ENCODE measurements at places on chromosomes 13 and 19.
A peak's percentile ranks its signal among the peaks of the same experiment; 100 is the strongest.

- no peak for DNase-seq
These were observed 548.2 kb downstream of the KCTD12 start for GRCh38 chr13:76338003-76338402.

DNA sequence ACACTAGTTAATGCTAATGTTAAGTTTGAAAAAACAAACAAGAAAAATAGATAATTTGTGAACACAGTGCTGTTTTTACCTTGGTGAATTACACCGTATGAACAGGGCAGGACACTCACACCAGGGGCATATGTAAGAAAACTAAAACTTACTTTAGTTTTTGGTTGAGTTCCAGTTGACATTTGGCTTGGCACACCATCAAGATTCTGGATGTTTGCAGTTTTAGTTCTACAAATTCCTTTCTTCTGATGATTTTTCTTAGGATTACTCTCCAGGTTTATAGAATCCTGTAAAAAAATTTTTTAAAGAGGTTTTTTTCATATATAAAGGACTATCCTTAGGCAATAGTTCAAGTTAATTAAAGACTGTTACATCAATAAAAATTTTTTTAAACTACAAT, 238.5 kb upstream of the STARD13 start:
- DNase-seq = no peak

GRCh38 chr13:39315796-39316195, 277.5 kb downstream of the NHLRC3 start:
- no peak for DNase-seq

- DNase-seq = no peak
These were observed 426.2 kb upstream of the DACH1 start for GRCh38 chr13:72293206-72293605.

DNA sequence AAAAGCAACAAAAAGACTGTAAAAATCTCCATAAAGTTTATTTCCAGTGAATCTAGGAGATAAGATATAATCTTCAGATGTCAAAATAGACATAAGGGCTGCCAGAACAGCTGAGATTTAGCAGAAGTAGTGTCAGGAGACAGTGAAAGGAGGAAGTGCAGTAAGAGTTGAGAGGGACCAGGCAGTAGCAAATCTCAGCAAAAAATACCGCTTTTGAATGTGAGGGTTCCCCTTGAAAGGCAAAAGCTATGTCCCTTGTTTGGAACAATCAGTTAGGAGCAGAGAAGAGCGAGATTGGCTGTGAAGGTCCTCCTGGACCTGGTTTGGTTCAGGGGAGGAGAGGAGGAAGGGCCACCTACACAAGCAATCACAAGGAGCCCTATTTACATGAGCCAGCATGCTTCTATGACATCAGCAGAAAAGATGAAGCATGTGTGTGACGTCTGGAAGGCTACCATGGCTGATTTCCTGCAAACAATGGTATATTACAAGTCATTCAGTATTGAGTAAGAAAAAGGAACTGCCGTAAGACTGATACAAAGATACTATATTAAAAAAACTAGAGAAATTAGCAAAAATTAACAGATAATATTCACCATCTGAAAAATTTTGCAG, 98.9 kb upstream of the SIAH3 start:
- DNase-seq = no peak

GRCh38 chr19:35117799-35118198, 2.2 kb downstream of the FXYD3 start:
- DNase-seq = no peak

DNA sequence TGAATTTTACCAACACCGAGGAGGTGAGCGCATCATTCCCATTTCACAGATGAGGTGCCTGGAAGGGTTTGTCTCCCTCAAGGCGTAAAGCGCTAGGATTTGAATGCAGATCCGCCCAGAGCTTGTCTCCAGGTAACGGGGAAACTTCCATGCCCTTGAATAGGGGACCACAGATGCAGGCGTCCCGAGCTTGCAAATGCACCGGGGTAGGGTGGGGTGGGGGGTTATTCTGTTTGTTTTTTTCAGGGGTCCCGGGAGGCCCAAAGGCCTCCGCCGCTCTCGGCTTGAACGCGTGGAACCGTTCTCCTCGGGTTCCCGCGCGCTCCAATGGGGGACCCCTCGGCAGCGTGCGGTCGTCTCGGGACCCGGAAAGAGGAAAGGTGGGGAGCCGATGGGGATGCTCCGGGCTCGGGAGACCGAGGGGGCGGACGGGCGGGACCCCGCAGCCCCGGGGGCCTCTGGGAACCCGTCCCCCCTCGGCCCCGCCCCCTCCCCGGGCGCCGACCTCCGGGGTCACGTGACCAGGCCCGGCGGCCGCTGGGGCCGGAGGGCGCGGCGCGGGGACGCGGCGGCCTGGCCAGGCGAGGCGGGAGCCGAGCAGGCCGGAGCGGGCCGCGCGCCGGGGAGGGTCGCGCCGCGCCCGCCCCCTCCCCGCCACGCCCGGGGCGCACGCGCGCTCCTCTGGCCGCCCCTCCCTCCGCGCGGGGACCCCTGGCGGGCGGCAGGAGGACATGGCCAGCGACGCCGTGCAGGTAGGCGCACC, at the start of gene PKN1:
TSS of gene PKN1 (plus strand) at position 516 of the 763 bp plus-strand sequence. CDS start at position 732, 216 bp downstream.
- peak; percentile 39 for DNase-seq

GRCh38 chr13:83716121-83716520, 166.2 kb downstream of the SLITRK1 start:
- no peak for DNase-seq

GRCh38 chr13:100209857-100210825, 121.2 kb downstream of the PCCA start:
- no peak for DNase-seq

DNA sequence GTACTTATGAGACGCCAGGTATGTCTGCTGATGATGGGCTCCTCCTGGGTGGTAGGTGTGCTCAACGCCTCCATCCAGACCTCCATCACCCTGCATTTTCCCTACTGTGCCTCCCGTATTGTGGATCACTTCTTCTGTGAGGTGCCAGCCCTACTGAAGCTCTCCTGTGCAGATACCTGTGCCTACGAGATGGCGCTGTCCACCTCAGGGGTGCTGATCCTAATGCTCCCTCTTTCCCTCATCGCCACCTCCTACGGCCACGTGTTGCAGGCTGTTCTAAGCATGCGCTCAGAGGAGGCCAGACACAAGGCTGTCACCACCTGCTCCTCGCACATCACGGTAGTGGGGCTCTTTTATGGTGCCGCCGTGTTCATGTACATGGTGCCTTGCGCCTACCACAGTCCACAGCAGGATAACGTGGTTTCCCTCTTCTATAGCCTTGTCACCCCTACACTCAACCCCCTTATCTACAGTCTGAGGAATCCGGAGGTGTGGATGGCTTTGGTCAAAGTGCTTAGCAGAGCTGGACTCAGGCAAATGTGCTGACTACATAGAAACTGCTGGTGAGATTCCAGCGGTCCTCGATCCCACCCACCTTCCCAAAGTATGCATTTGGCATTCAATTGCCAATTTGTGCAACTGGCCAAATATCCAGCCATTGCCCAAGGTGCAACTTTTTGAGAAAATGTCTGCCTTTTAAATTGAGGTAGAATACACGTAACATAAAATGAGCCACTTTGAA, 10.2 kb downstream of the OR2Z1 start:
- no peak for DNase-seq

- no peak for DNase-seq
These were observed 45.1 kb upstream of the MCF2L start for GRCh38 chr13:112923962-112924361.

DNA sequence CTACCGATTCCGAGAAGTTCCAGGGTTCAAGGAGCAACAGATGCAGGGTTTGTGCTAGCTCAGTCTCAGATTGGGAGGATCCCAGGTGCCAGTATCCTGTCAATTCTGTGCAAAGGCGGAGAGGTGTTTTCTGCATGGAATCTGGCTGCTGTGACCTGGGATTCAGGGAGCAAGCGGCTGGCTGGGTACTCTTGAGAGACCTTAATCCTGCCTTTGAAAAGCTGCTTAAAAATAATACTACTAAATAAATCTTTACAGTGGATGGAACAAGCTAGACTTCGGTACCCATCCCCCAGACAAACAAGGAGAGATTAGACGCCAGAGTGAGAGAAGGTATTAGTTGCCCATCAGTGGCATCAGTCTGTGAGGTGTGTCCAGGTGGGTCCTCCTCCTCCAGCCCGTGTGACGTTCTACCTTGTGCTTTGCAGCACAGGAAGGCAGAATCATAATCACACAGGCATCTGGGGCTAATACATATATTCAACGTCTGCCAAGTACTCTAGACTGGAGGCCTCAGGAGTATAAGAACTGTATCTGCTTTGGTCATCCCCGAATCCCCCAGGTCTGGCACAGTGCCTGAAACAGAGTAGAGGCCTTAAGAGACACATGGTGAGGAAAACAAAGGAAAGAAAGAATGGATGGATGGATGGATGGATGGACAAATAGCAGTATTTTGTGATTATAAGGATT, 230.6 kb downstream of the ZNF536 start:
- DNase-seq = no peak

DNA sequence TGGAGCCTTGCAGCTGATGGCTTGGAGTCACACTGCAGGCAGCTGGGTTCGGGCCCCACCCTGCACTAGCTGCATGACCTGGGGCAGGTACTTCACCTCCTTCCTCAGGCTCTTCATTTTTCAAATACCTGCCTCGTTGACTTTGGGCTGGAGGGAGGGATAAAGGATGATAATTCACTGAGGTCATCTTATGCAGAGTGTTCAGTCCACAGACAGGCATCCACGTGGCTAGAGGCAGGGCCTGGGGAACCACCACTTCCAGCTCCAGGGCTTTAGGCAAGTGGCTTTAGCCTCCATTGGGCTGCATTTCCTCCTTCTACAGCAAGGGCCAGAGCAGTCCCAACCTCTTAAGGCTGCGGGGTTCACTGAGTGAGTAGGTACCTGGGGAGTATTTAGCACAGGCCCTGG, 84.8 kb downstream of the SIPA1L3 start:
- no peak for DNase-seq

GRCh38 chr13:84192125-84192524, 309.9 kb upstream of the SLITRK1 start:
- no peak for DNase-seq

DNA sequence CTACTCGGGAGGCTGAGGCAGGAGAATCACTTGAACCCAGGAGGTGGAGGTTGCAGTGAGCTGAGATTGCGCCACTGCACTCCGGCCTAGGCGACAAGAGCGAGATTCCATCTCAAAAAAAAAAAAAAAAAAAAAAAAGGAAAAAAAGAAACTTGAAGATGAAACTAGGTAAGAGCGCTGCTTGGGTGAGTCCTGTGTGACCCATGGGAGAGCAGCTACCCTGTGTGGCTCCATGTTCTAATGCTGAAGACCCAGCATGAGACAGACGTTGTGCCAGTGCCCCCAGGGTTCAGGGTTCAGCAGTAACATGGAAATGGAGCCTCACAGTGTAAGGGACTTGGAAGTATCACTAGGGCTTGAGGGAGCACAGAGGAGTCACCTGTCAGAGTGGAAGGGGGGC, 5.9 kb downstream of the ZNF784 start:
- DNase-seq = no peak

DNA sequence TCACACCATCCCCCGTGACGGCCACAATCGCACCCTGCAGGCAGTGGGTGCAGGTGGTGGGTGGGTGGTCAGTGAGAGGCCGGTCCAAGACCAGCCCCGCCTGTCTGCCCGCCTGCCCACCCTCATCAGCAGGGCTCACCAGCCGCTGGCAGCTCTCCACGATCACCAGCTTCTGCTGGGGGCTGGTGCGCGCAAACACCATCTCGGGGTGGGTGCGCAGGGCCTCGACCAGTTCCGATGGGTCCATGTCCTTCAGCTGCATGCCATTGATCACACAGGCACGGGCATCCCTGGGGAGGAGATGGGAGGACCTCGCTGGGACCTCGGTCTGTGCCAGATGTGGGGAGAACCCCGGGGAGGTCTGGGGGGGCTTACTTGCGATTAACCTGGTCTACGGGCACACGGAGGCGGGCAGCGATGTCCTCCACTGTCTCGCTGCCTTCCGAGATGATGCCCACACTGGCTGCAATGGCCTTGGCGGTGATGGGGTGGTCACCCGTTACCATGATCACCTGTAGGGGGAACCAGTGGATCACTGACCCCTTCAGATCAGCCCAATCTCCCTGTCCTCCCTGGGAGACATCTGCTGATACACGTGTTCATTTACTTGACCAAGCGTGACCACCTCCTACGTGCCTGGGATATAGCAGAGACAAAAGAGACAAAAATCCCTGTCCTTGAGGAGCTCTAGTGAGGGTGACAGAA, 8.0 kb downstream of the ATP4A start:
- no peak for DNase-seq

DNA sequence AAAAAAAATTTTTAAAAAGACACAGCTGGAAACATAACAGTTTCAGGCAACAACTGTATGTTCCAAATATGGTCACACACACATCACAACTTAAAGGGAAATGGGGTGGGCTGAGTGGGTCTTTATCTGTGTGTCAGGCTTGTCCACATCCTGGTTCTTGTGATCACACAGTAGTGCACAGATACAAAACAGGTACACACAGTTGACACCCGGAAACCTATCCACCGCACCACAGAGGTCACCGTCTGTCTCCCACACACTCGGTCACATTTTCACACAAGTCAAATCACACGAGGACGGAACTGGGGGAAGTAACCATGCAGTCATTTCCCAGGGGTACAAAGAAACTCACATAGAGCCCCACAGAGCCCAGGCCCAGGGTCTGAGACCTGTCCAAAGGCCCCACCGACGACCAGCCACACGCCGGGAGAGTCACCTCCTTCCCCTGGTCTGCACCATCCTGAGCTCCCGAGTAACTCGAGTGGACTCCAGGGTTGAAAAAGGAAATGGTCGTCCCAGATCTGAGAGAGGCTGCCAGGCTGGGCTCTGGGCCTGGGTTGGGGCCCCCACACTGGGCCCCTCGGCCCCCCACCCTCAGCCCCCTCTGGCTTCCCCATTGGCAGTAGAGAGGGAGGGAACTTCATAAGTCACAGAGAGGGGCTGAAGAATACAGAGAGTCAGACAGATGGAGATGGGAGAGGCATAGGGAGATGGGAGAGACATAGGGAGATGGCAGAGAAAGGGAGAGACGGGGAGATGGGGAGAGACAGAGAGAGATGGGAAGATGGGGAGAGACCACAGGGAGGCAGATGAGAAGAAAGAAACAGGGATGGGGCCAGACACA, 1.3 kb upstream of the PPAN start:
- peak; percentile 70 for DNase-seq

DNA sequence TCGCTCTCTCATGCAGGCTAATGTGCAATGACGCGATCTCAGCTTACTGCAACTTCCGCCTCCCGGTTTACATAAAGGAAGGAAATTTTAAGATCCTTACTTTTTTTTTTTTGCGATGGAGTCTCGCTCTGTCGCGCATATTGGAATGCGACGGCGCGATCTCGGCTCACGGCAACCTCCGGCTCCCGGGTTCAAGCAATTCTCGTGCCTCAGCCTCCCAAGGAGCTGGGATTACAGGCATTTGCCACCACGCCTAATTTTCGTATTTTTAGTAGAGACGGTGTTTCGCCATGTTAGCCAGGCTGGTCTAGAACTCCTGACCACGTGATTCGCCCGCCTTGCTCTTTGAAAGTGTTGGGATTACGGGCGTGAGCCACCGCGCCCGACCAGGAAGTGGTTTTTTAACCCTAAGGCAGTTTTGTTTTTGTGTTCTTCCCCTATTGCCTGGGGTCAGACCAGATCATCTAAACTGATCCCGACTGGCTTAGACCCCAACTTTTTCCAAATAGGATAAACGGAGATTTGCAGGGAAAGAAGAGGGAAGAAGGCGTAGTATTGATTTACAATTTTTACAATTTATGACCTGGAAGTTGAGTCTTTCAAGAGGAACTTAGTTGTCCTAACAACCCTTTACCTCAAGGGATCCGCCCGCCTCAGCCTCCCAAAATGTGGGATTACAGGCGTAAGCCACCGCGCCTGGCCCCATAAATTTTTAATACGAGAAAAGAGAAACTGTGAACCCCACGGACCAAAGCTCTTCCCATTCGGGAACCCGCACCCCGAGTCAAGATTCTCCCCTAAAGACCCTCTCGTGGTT, 142.0 kb downstream of the ZNF737 start:
- DNase-seq = no peak

- DNase-seq = no peak
These were observed 15.7 kb downstream of the RASA3 start for GRCh38 chr13:114116734-114117133.
